Activated CD8-positive, alpha-beta memory T cell treated with anti-CD3 and anti-CD28 coated beads for 4 hours (primary cell): ENCODE measurements at places on chromosomes 4 and X.

GRCh38 chr4:152939621-152940020, 3.5 kb downstream of the FHDC1 start:
- no peak for DNase-seq

DNA sequence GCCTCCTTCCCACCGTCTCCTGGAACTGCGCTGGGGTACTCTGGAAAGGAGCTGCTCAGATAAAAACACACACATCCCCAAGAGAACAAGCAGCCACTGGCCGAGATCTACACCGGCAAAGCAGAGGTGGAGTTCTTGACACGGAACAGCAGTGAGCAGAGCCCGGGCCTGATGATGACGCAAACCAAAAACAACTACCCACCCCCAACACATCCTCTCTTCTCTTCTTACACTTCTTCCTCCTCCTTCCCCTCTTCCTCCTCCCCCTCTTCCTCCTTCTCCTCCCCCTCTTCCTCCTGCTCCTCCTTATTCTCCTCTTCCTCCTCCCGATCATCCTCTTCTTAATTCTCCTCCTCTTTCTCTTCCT, 4.6 kb downstream of the PNMA5 start:
- DNase-seq: no peak

DNA sequence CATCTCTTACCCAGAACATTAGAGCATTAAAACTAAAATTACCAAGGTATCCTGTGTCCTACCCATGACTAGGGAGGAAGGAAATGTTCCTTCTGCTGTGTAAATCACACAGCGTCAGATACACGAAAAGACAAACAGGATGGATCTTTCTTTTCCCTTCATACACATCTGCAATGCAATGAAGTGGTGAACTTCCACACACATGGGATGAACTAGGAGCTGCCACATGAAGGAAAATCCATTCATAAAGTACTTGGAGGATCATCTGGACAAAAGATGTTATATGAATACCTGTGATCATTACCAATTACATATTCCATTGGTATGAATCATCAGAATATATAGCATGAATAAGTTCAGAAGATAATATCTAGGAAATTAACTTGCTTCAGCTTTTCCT, 46.2 kb downstream of the LDB2 start:
- no peak for DNase-seq

DNA sequence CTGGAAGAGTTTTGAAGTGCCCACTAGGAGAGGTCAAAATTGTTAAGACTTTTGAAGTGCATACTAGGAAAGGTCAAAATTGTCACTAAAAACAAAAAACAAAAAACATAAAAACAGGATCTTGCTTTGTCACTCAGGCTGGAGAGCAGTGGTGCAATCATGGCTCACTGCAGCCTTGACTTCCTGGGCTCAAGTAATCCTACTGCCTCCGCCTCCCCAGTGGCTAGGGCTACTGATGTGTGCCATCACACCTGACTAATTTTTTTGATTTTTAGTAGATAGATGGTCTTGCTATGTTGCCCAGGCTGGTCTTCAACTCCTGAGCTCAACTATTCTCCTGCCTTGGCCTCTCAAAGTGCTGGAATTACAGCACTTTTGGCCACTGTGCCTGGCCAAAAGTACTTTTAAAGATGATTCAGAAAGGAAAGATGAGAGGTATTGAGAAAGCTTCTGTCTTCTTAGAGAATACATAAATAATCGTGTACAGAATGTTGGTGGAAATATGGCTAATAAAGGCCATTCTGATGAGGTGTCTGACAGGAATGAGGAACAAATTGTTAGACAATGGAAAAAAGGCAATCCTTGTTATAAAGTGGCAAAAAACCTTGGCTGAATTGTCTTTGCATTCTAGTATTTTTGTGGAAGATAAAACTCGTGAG, 43.3 kb upstream of the STX18 start:
- no peak for DNase-seq

- DNase-seq: no peak
Measured at GRCh38 chr4:134888156-134888555, 686.6 kb upstream of the PABPC4L start.

DNA sequence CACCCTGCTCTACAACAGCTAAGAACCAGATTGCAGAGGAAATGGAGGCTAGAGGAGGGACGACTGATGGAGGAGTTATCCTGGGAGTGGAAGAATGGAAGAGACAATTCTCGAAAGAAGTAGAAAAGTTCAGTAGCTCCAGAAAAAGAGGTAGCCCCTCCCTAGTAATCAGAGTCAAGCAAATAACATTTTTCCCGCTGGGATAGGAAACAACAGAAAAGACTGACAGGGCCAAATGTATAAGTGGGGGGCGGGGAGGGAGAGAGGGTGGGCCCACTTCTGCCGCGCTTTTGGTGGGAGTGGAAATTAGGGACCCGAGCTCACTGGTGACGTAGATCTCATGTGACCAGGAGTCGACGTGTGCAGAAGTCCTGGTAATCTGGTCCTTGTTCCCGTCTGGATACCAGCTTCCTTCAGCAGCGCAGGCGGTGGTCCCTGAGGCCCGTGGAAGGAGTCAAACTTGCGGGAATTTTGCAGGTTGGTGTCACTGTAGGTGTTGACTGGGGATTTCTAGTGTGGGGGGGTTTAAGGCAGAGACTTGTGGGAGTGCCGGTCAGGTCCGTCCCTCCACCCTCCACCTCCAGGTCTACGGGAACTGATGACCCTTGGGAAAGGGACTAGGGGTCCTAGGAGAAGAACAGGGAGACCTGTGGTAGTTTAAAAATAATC, at the start of gene TCEAL9:
Gene TCEAL9 (plus strand): TSS at position 377 of the 669 bp plus-strand sequence. CDS start 1,179 bp downstream, outside the sequence.
- no peak for DNase-seq

DNA sequence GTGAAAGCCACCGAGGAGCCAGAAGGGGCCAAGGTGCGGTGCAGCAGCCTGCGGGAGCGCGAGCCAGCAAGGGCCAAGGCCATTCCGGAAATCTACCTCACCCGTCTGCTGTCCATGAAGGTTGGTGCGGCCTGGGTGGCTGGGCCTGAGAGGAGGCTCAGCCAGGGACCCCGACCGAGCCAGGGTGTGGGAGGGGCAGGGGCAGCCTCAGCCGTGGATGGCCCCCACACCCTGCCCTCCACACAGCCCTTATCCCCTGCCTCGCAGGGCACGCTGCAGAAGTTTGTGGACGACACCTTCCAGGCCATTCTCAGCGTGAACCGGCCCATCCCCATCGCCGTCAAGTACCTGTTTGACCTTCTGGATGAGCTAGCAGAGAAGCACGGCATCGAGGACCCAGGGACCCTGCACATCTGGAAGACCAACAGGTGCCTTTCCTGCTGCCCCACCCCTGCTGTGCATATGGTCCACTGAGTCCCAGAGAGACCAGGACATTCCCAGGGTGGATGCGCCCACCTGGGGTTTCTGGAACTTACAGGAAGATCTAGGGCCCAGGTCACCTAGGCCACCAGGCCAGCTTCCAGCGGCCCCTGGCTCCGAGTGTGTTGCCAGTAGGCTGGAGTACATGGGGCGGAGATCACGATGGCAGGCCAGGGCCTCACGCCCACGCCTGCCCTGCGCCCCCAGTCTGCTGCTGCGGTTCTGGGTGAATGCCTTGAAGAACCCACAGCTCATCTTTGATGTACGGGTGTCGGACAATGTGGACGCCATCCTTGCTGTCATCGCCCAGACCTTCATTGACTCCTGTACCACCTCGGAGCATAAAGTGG, 3.4 kb upstream of the SRPK3 start:
- DNase-seq: no peak

- no peak for DNase-seq
Measured at GRCh38 chrX:33336783-33337182, 125.4 kb upstream of the DMD start.

DNA sequence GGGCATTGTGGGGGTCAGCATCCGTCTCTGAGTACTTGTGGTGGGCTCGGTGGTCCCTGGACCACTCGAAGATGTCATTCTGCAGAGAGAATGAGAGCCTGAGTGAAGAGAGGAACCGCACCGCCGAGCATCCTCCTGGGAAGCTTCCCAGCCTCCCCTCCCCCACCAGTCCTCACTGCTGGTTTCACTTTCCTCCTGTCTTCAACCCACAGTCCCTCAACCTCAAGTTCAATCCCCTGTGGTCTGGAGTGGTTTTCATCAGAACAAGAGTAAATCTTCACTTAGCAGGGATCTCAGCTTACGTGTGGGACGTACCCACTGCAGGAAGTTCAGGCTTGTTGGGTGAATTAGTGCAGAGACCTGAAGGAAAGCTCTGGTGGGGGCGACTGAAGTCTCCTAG, 117.8 kb downstream of the SCD5 start:
- no peak for DNase-seq

- DNase-seq: no peak
Measured at GRCh38 chr4:186708554-186708953, 15.1 kb downstream of the FAT1 start.

DNA sequence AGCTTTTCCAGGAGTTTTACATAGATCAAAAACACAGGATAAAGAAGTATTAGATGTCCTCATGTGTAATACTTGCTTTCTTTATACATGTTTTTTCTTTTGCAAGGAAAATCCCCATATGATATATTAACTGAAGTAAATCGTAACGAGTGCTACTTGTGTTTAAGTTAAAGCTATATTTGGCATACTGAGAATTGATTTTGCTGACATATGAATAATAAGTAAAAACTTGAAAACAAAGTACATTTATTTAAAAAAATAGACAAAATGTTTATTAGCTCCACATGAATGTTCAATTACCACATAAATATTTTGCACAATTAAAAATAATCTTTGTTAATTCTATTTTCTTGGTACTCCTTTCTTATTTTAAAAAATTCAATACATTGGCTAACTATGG, 884.7 kb downstream of the FSTL5 start:
- no peak for DNase-seq

DNA sequence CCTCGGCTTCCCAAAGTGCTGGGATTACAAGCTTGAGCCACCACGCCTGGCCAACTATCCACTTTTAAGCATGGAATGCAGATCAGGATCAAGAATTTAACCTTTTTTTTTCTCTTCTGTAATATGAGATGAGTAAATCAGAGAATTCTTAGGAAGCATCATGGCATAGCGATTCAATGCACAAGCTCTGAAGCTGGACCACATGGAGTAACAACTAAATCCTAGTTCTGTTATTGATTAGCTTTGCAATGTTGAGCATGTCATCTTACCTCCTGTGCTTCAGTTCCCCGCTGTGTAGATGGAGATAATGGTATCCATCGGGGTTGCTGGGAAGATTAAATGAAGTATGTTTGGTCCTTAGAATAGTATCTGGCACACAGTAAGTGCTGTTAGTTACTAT, 1.9 kb upstream of the SNX25 start:
- DNase-seq: no peak

DNA sequence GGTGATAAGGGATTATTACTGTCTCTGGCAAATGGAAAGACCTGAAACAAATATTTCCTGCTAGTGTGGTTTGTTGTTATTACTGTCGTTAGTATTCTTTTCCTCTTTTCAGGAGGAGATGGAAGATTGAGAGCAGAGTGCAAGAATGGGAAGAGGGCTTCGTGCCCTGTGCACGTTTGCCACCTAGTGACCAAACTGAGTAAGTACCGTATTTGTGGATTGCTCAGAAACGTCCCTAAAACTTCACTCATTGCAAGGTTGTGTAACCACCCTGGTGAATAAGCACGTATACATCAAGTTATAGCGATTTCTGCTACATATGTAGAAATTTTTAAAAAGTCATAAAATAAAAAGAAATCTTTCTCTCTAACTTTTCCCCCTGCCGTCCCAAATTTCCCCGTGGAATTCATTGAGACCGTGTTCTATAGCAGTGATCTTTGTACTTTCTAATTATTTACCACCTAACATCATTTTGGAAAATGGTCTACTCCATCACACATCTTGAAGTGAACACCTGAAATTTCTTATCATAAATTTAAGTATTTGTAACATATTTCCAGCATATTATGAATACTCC, 24.3 kb downstream of the LINC00632 start:
- no peak for DNase-seq

GRCh38 chr4:20302336-20302735, 50.6 kb downstream of the SLIT2 start:
- no peak for DNase-seq

DNA sequence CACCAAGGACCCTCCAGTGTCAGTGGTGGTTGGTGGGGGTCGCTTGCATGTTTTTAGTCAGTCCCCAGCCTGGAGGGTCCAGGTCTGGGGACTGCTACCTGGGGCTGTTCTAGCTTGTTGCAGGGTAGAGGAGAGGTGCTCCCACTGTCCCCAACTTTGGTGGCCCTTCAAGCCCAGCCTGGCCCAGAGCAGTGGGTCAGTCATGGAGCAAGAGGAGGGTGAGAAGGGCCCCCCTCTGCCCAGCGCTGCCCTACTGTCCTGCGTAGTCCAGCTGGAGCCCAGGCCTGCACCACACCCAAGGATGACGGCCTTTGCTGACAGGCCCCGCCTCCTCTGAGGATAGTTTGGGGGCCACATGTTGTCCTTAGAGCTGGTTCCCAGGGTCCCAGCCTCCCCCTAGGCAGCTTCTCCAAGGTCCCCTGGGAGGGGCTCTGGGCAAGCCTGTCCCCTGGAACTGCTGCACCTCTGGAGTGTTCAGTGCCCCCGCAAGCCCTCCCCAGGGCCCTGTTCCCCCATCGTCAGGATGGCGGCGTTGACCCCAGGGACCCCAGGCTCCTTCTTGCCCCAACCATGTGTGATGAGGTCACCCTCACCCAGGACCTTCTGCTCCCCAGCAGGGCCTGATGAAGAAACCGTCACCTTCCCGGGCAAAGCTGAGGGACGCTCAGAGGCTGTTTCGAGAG, 6.8 kb downstream of the CFAP99 start:
- DNase-seq: no peak

DNA sequence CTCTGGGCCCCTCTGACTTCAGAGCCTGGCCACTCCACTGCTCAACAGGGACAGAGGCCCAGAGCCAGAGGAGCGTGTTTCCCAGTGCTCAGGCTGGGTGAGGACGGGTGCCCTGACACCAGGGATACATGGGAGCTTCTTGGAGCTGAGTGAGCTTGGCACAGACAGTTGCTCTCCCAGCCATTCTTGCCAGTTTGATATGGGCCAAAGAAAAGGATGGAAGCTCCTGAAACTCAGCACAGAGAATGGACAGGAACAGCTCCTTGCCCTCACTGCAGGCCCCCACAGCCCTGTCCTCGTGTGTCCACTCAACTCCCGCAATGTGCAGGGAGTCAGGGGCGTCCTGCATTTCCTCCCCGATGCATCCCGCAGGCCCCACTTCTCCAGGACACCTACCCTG, 38.8 kb downstream of the NSG1 start:
- DNase-seq: no peak

- DNase-seq: no peak
Measured at GRCh38 chr4:180766045-180766444, 1477.2 kb upstream of the TENM3 start.

GRCh38 chrX:100654261-100654660, 10.3 kb downstream of the SRPX2 start:
- no peak for DNase-seq

DNA sequence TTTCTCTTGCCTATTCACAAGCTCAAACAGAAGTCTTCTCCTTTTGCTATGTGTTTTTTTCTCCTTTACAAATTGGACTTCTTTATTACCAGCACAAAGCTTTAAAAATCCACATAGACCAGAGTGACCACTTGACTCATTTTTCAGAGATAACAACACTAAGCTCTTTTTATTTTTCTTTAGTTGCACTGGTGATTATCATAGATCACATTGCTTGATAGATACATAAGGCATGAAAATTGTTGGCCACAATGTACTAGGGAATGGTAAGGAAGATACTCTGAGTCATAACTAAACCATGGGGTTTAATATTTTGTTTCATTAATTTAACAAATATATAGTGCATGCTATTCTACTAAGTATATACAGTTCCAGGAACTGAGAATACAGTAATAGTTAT, 159.0 kb downstream of the GASK1B start:
- no peak for DNase-seq

- no peak for DNase-seq
Measured at GRCh38 chr4:112069110-112069509, 76.1 kb upstream of the FAM241A start.
